ENCODE measurements at places on chromosomes 16 and 17. TPM values are rescaled to one million over a fixed set of nuclear protein-coding genes. Genes with fewer than 3 reads are reported as not detected.
A peak's percentile ranks its signal among the peaks of the same experiment; 100 is the strongest.

DNA sequence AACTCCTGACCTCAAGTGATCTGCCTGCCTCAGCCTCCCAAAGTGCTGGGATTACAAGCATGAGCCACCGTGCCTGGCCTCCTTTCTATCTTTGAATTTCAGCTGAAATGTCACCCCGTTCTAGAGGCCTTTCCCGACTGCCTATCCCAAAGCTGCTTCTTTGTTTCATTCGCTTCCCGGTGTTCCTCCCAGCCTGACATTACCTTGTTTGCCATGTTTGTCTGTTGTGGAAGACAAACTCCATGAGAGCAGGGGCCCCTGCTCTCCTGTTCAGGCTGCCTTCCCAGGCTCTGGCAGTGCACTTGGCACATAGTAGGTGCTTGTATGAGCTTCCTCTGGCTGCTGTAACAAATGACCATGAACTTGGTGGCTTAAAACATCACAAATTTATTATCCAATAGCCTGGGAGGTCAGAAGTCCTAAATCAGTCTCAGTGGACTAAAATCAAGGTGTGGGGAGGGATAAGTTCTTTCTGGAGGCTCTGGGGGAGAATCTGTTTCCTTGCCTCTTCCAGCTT is 2.6 kb upstream of the CCL22 start:
- no peak for DNase-seq

- no peak for DNase-seq
Observed at GRCh38 chr16:10419701-10420100, 33.8 kb downstream of the ATF7IP2 start.

PPY gene
- not detected for total RNA-seq

GRCh38 chr16:24499193-24499814 is 40.1 kb upstream of the RBBP6 start:
- DNase-seq: no peak

- DNase-seq: no peak
Observed at GRCh38 chr16:64470916-64471315, 650.9 kb downstream of the CDH11 start.

GRCh38 chr17:65780111-65780510 is 218.7 kb upstream of the AXIN2 start:
- no peak for DNase-seq

KRT33B gene
- not detected for total RNA-seq

CCL16 gene
- total RNA-seq: 0.50 TPM

SAP30BP gene
- total RNA-seq: 73.0 TPM

DNA sequence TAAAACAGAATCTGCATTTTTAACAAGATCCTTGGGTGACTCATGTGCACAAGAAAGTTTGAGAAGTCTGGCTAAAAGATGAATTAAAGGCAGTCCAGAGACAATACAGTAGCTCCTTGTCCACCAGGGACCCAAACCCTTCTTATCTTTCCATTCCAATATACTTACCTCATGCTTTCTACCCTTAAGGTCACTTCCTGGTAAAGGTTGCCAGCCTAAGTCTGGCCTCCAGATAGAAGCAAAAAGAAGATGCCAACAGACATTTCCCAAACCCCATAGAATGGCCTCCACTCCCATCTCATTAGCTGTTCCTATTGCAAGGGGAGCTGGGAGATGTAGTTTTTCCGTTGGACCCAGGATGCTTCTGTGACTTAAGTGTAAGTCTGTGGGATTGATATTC is 101.4 kb upstream of the XYLT1 start:
- DNase-seq: no peak

DNA sequence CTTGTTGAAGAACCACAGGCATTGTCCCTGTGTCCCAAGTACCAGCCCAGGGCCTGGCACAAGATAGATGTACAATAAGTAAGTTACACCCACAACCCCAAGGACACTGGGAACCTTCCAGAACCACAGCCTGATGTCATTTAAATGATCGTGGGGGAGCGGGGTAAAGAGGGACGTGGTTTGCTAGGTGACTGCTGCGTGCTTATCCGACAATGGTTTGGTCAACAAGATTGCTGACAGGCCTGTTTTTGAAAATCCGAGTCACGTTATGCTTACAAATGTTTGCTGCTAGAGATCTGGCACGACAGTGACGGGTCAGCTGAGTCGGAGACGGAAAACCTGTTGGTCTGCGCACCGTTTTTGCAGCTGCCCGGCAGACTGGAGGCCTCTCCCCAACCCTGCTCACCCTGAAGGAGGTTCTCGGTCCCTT is 22.8 kb downstream of the COTL1 start:
- peak; percentile 24 for DNase-seq

DNA sequence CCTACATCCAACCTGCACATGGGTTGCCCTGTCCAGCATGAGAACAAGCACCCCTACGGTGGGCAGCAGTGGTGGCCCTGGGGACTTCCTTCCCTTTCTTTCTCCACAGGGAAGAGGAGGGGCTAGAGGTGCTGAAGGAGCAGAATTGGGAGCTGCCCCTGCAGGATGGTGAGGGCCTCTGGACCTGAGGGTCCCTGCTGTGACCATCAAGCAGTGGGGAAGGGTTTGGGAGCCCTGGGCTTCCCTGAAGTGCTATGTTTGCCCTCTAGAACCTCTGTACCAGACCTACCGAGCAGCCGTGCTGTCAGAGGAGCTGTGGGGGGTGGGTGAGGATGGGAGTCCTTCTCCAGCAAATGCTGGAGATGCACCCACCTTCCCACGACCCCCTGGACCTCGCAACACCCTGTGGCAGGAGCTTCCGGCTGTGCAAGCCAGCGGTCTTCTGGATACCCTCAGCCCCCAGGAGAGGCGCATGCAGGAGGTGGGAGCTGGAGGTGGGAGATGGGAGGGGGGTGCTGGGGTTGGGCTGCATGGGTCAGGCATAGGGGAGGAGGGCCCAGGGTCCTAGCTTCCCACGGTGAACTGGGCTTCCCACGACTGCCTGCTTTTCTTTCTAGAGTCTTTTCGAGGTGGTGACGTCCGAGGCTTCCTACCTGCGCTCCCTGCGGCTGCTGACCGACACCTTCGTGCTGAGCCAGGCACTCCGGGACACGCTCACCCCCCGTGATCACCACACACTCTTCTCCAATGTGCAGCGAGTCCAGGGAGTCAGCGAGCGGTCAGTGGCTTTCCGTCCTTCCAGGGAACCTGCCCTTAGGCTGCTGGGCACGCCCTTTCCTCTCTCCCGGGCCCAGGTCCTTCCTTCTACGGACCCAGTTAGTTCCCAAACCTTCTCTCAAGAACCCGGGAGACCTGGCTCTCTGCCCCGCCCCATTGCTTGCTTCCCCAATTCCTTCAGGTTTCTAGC is 5.0 kb downstream of the ARHGEF15 start:
- no peak for DNase-seq

DNA sequence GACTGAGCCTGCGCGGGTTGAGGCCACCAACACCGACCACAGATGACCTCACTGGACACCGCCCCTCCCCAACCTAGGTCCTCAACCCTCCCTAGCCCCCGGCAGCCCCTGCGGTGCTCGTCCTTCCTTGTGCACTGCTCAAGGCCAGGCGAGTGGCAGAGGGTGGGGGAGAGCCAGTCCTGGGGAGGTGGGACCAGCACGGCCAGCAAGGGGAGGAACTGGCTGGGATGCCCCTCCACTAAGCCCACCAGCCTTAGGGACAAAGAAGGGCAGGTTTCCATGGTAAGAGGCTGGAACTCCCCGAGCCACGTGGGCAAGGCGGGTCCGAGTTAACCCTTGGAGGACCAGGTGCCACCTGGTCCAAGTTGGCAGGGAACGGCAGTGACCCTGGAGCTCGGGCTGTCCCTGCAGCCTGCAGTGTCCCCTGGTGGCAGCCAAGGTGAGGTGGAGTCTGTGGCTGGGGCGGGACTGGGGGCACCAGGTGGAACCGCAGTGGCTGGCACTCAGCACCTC is 9.2 kb downstream of the FSCN2 start:
- no peak for DNase-seq

GRCh38 chr17:17726458-17727060 is 45.3 kb downstream of the RAI1 start:
- no peak for DNase-seq

RHBDL3 gene
- total RNA-seq: 0.18 TPM

PDILT gene
- total RNA-seq: not detected

DNA sequence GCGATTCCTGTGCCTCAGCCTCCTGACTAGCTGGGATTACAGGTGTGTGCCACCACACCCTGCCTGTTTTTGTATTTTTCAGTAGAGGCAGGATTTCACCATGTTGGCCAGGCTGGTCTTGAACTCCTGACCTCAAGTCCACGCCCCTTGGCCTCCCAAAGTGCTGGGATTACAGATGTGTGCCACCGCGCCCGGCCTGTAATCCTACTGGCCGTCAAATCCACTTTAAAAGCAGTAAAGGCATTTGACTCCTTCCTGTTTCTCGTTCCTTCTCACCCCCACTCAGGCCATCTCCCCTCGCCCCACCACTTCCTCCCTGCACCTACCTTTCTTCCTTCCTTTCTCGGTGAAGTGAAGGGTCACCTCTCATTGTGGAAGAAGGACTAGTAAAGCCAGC is 69.4 kb upstream of the CREBBP start:
- no peak for DNase-seq

DNA sequence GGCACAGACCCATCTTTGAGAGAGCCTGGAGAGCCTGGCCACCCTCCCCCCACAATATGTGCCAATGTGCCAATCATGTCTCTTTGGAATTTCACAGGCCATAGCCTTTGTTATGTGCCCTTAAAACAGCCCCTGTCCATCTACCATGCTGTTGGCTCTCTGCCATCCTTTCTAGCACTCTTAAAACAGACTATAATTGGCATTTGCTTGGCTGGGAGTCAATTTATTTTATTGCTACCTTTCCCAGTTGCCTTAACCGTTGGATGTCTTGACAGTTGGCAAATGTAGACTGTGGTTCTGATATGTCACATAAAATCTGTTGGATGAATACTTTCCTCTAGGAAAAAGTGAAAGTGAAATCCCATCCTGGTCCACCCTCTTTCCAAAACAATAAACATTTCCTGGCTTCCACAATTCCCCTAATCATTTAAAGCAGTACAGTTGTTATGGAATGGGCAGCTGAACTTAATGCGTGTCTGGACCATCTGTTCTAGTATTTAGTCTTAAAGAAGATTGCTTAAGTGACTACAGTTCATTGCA is 394.0 kb downstream of the KCNJ2 start:
- no peak for DNase-seq

DNA sequence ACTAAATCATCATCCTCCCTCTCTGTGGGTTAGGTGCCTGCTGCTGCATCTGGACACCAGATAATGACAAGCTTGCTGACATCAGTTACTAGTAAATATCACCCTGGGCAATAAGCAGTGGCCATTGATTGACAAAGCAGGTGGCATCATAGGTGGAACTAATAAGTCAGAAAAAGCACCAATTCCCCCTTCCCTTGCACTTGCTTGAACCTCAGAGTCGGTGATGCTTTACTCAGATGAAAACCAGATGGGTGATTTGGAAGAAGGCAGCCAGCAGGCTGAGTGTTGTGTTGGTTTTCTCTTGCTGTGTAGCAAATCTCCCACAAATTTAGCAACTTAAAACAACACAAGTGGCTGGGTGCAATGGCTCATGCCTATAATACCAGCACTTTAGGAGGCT is 146.9 kb upstream of the NOL11 start:
- DNase-seq: no peak

AATK gene
- total RNA-seq: 64.0 TPM

DNA sequence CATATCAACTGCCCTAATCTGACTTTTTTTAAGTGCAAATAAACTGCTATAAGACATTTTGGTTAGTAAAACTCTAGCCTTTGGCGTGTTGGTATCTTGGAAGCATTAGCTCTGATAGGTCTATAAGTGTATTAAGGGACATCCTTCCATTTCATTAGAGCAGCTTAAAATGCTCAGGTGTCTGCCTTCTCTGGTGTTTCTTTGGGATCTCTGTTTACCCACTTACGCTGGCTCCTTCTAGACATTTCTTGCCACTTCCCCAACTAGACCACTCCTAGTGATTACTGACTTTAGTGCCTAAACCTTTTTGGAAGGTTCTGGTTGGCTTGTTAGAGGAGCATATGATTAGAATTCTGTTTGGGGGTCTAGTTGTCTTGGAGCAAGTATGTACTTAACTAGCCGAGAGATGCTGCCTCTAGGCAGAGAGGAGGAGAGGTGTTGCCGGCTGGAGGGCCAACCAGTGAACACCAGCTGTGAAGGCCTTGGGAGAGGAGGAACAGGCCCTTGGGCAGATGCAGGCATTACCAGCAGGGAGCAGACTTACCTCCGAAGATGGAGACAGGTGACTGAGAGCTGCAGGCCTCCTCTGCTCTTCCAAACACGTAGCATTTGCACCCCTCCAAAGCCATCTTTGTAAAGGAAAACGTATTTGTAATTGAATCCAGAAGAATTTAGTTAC is 15.2 kb upstream of the CLEC18C start:
- no peak for DNase-seq

ARL5C gene
- not detected for total RNA-seq

- no peak for DNase-seq
Observed at GRCh38 chr16:26673011-26673410, 393.7 kb upstream of the C16orf82 start.

GRCh38 chr17:63928172-63928666 is 3.9 kb downstream of the CD79B start:
- DNase-seq: no peak

DNA sequence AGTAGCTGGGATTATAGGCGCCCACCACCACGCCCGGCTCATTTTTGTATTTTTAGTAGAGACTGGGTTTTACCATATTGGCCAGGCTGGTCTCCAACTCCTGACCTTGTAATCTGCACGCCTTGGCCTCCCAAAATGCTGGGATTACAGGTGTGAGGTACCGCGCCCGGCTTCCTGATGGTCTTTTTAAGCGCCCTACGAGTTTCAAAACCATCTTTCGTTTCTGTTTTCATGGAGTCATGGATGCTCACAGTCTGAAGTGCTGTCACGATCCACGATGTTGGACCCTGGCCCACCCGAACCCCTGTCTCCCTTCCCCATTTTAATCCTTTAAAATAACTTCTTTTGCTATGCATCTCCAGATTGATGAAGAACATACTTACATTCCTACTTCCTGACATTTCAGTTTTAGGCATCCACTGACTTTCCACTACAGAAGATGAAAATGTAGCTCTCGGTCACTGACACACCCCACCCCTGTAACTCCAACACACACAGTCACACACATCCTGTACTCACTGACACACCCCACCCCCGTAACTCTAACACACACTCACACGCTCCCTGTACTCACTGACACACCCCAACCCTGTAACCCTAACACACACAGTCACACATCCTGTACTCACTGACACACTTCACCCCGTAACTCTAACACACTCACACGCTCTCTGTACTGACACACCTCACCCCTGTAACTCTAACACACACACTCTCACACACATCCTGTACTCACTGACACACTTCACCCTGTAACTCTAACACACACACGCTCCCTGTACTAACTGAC is 22.6 kb upstream of the WDR45B start:
- no peak for DNase-seq

DNA sequence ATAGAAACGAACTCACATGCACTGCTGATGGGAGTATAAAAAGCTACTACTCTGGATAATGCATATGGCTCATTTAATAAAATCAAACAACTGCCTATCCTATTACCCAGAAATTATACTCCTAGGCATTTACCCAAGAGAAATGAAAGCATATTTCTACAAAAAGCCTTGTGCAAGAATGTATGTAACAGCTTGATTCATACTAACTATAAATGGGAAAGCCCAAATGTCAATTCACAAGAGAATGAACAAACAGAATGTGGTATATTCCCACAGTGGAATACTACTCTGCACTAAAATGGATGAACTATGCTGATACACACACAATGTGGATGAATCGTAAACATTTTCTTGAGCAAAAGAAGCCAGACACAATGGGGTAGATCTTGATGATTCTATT is 38.4 kb downstream of the KIAA0753 start:
- no peak for DNase-seq

- no peak for DNase-seq
Observed at GRCh38 chr17:76612977-76613851, 27.6 kb upstream of the ST6GALNAC2 start.

CRYBA1 gene
- not detected for total RNA-seq

All from lower lobe of right lung (tissue), 2 donors.